Keratinocyte (primary cell): ENCODE measurements at places on chromosomes 3 and 15. TPM values are rescaled to one million over a fixed set of nuclear protein-coding genes. Genes with fewer than 3 reads are reported as not detected.

Gene CDC25A
- polyA plus RNA-seq: 1.7 to 6.2 TPM (median 5.5 TPM) in 3 replicates

Gene INAFM2
- polyA plus RNA-seq: 9.1 to 15.2 TPM (median 13.5 TPM) in 3 replicates

Gene SLC22A14
- 0.08 to 0.37 TPM (median 0.20 TPM) in 3 replicates for polyA plus RNA-seq

Gene RBPMS2
- polyA plus RNA-seq: not detected in 3 replicates

DNA sequence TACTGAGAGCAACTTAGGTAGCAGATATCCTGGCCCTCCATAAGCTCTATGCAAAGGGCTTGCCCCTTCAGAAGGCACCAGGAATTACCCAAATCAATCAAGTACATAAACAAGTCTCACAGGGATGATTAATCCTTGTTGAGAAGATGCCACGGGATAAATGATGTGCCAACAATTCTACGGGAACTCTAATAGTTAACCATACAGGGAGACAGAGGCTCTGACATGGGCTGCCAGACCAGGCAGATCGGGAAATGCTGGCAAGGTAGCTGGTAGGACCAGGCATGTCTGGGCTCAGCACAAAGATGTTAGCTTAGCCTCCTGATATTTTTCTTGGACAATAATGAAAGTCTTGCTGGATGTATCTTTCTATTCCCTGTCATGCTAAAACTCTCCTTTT, 249.3 kb upstream of the THBS1 start:
- no peak for DNase-seq

GRCh38 chr3:157285141-157285540, 125.2 kb upstream of the CCNL1 start:
- DNase-seq: no peak

- DNase-seq: no peak
Measured at GRCh38 chr3:72597756-72598195, 250.5 kb downstream of the SHQ1 start.

DNA sequence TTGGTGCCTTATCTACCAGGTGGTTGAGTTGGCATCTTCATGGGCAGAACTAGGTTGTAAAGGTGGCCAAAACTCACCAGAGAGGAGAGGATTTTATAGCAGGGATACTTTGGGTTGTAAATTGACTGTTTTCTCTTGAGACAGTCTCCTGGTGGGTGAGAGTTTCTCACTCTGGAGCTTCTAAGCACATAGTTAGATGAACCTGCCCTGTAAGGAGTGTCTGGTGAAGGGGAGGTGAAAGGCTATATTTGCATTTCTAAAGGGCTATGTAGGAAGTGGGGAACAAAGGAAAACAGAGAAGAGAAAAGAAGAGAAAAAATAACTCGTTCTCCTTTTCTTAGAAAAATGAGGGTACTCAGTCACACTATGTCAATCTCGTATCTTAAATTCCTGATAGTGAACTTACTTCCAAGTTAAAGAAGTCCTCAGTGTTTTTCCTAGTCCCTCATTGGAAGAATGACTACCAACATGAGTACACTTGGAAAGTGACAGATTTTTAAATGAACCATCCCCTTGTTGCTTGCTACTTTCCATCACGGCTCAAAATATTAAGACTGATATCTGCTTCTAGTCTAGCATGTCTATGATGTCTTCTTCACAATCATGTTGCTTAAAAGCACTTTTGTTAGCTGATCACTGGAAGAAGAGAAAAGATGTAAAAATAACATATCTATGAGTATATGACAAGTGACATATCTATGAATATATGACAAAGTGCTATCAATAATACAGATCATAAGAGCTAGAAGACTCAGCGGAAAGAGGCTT, 113.8 kb upstream of the P2RY1 start:
- DNase-seq: no peak
